Fibroblast of lung (primary cell): ENCODE measurements at places on chromosomes 4 and X. TPM values are rescaled to one million over a fixed set of nuclear protein-coding genes. Genes with fewer than 3 reads are reported as not detected.

Gene WNK3
- total RNA-seq: 0.17 and 0.51 TPM in 2 replicates

Gene MTTP
- 0.26 and 0.83 TPM in 2 replicates for total RNA-seq

GRCh38 chrX:151996347-151996746 is 21.9 kb upstream of the GABRE start:
- DNase-seq: no peak

DNA sequence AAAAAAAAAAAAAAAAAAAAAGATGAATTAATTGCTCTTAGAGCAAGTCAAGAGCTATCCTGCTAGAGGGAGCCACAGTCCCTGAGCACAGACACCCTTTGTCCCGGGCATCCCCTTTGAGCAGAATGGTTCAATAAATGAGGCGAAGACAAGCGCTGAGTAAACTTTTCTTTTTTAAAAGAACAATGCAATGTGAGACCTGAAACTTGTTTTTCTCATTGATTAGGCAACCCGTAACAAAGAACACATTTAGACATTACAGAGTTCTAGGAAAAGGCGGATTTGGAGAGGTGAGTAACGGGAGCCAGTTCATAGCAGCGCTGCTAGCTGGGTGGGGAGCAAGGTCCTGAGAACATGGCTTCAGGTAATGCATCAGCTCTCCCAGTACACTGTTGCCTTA is 46.1 kb downstream of the GRK4 start:
- DNase-seq: peak; percentile 26

DNA sequence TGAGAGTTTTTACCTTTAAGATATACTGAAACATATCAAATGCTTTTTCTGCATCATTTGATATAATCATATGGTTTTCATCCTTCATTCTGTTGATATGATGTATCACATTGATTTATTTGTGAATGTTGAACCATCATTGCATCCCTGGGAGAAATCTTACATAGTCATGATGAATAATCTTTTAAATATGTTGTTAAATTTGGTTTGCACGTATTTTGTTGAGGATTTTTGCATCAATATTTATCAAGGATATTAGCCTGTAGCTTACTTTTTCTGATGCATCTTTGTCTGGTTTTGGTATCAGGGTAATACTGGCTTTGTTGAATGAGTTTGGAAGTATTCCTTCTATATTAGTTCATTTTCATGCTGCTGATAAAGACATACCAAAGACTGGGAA is 541.4 kb downstream of the TLL1 start:
- DNase-seq: no peak

DNA sequence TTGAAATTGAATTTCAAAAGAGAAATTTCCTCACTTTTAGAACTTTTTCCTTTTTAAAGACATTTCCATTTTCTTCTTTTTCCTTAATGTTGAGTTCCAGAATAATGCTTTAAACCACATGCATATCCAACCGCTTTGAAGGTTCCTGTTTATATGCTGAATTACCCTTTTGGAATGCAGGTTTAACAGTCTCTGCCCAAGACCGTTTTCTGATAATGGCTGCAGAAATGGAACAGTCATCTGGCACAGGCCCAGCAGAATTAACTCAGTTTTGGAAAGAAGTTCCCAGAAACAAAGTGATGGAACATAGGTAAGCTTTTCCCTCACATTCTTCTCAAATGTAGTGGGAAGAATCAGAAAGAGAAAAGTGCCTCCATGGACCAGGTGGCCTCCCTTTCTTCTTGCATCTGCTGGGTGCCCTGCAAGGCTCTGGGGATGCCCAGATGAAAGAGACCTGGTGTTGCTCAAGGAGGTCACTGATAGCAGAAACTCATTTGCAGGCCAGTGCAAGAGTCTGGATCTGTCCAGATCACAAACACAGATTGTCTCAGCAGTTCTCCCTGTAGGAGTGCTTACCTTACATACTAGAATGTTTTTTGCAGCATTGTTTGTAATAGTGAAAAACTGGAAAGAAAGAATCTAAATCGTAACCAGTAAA is 42.9 kb downstream of the MOSPD2 start:
- peak; percentile 17 for DNase-seq
